Epithelial cell of proximal tubule (primary cell): ENCODE measurements at places on chromosomes 1 and 21.

- no peak for DNase-seq
Measured at GRCh38 chr1:8866173-8866791, 12.2 kb downstream of the ENO1 start.

DNA sequence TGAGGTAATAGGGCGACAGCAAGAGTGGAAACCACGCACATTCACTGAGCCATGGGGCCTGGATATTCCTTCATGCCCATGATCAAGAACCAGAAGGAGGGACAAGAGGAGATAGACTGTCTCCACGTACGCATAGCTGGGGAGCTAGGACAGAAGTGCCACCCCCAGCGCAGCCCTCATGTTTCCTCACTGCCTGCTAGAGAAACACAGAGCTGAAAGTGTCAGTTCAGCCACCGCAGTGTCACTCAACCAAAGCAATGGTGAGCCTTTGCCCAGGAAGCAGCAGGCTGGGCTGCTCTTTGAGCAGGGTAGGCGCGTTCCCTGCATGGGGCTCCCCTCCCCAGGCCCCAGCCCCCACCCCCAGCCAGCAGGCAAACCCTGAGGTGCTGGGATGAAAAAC lies 68.5 kb downstream of the STUM start:
- DNase-seq: no peak

DNA sequence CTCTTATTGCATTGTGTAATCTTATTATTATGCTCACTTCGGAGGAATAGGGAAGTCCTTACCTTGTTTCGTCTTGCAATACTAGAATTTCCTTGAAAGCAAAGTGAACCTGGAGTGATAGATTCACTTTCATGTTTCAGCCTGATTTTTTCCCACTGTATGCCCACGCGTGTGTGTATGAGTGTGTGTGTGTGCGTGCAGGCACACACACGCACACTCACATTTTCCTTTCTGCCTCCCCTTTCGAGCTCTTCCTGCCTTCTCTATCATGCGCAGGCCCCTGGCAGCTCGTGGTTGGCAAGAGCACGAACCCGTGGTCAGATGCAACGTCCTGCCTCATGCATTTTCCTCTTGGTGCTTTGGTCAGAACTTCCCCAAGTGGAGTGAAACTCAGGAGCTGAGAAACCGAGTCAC lies at the start of gene GCSAML:
Gene GCSAML (plus strand): TSS at position 366 of the 414 bp plus-strand sequence. CDS start 58 bp downstream, outside the sequence.
- DNase-seq: no peak

GRCh38 chr1:185843297-185843869 lies 109.2 kb downstream of the HMCN1 start:
- DNase-seq: no peak

GRCh38 chr1:44220001-44220751 lies 6.9 kb downstream of the DMAP1 start:
- no peak for DNase-seq

DNA sequence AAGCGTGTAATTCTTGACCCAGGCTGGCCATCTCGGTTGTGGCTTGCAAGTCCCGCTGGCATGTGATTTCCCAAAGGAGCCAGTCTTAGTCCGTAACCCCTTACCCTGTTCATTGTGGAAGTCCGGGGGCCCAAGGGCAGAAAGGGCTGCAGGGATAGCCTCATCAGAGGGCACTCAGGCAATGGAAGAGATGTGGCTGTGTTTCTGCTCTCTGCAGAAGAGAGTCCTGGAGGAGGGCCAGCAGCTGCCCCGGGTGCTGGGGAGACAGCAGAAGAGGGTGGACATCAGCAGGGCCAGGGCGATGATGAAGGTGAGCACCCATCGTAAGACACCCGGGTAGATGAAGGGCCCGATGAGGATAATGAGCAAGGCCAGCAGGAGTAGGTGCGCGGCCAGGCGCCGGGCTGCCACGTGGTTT lies 830 bp downstream of the RNF186 start:
- no peak for DNase-seq

DNA sequence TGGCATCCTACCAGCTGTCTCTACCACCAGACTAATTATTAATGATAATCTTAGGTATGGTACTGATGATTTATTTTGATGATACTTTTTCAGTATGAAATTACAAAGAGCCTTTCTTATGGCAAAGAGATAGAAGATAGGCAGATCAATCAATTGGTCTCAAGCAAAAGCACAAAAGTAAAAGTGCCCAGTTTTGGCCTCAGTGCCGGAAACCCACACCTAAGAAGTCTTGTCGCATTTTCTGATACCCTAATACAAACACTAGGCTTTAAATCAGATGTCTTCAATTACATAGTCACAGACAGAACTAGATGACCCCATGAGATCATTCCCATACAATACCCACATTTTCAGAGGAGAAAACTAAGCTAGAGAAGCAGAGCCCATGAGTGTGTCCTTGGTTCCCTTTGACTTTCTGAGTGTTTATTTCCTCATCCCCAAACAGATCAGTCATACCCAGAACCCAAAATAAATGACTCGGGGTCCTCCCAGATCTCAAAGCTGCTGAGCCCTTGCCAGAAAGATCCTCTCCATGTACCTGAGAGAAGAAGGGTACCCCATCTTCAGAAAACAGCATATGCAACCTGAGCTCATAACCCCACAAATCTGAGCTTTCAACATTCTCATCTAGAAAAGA lies 7.7 kb downstream of the ITPKB start:
- no peak for DNase-seq

DNA sequence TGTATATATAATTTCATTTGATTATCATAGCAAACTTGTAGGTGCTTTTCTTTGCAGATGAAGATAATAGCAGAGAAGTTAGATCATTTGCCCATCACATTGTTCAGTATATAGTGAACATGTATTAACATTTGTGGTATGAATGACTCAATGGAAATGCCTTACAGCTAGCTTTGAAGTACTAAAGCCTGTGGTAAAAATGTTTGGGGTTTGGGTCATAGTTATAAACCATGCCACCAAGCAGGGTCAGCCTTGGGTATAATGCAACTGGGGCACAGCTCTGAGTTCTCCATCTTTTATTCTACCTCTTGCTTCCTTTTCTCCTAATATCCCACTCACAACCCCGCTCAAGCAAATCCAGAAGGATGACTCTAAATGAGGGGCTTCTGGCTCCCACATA lies 141.6 kb downstream of the KCNT2 start:
- peak; percentile 72 for DNase-seq

- no peak for DNase-seq
Measured at GRCh38 chr1:198577444-198577843, 37.0 kb upstream of the ATP6V1G3 start.

GRCh38 chr1:155219592-155220031 lies 11.1 kb downstream of the MTX1 start:
- DNase-seq: no peak

DNA sequence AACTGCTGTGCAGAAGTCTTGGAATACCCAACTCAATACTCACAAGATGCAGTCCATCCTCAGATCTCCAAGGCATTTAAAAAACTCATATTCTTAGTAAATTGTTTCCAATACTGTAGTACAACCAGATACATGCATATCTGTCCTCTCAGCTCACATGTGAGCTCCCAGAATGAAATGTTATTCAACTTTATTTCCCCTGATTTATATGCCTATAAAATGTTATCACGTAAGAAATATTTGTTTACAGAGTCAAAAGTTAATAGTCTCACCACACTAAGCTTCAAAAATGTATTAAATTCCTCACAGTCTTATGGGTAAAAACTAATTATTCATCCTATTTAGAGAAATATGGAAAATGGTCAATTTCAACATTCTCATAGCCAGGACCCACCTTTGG lies 56.6 kb downstream of the LTN1 start:
- DNase-seq: no peak

GRCh38 chr1:19596065-19596713 lies 47.9 kb upstream of the NBL1 start:
- no peak for DNase-seq

DNA sequence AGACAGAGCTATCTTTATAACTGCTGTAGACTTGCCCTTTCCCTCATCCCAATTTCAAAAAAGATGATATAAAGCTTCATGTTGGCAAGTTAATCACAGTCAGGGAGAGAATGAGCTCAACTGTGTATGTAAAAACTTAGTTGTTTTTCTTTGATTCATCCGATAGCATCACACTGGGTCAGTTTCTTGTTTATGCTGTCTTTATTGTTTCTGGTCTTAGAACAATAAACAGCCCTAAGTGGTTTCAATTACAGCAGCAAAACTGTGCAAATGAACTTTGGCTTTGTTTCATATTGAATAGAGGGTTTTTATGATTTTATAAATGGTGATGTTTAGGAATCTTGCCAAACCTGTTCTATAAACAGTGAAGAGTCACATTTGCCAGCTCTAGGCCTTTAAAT lies 423.8 kb upstream of the CXADR start:
- no peak for DNase-seq

DNA sequence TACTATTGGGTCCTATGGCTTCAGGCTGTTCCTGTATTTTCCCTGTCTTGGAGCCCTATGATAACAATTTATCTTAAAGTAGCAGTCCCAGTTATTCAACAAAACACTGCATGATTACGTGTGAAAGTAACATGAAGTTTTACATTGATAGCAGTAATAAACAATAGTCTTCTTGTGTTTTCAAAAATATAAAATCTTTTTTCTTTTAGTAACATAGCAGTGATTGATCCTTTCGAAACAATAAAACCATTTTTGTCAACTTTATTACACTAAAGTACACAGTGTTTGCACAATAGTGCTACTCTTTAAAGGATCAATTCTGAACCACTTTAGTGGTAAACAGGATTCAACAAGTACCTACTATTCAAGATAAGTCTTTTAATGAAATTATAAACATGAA lies 90.6 kb downstream of the GPATCH2 start:
- no peak for DNase-seq

GRCh38 chr1:199123615-199124014 lies 484.8 kb downstream of the PTPRC start:
- no peak for DNase-seq

DNA sequence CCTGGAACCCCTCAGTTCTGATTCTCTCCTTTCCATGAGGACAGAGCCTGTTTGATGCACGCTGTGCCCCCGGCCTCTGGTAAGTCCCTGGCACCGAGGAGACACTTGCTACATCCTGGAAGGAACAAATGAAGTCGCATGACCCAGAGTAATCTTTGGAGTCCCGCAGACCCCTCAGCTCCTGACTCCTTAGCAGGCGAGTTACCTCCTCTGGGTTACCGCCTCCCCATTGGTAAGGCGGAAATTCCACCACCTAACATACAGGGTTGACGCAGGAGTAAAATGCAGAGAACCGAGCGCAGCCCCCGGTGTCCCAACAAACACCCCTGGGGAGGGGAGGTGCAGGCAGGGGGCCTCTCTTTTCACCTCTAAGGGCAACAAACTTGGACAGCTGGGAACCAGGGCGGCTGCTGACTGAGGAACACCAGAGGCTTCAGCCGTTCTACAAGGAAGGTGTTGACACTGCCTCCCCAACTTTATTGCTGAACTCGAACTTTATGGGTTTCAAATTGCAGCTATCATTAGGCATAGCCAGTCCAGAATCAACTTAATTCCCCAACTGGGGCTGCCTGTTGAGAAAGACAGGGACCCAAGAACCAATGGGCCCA lies 115.3 kb upstream of the IFFO2 start:
- no peak for DNase-seq

- no peak for DNase-seq
Measured at GRCh38 chr21:44831227-44831860, 13.5 kb upstream of the SUMO3 start.

GRCh38 chr1:85396194-85396593 lies 68.8 kb downstream of the DDAH1 start:
- no peak for DNase-seq

GRCh38 chr1:239844833-239845232 lies 246.8 kb upstream of the FMN2 start:
- no peak for DNase-seq

DNA sequence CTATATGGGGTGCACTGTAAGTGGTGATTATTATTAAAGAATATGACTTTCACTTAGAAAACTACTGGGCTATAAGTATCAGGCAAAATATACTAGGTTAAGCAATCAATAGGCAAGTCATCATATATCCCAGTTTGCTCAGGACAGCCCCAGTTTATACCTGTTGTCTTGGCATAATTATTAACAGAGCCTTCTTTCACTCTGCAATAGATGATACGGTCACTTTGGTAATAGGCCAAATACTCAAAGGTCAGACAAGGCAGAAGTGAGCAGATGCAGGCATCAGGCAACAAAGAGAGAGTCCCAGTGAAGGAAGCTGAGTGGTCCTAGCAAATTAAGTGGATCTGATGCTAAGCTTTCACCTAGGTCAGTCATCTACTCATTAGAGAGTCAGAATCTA lies 599.9 kb downstream of the LMO4 start:
- no peak for DNase-seq

GRCh38 chr1:25760871-25761270 lies 39.1 kb upstream of the SELENON start:
- DNase-seq: no peak

DNA sequence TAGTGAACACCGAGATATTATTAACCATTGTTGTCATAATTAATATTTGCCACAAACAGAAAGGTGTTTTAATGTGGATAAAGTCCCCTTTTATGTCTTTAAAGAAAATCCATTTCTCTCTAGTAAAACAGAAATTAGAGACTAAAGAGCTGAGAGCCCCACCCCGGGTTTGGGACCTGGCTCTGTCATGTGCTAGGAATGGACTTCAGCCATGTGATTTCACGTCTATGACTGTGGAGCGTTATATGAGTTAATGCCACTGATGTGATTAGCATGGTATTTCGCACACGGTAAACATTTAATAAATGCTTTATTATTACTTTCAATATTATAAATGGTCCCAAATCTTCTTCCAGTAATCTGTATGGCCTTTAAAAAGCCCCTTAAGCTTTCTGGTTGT lies 205.0 kb upstream of the NFIA start:
- no peak for DNase-seq

DNA sequence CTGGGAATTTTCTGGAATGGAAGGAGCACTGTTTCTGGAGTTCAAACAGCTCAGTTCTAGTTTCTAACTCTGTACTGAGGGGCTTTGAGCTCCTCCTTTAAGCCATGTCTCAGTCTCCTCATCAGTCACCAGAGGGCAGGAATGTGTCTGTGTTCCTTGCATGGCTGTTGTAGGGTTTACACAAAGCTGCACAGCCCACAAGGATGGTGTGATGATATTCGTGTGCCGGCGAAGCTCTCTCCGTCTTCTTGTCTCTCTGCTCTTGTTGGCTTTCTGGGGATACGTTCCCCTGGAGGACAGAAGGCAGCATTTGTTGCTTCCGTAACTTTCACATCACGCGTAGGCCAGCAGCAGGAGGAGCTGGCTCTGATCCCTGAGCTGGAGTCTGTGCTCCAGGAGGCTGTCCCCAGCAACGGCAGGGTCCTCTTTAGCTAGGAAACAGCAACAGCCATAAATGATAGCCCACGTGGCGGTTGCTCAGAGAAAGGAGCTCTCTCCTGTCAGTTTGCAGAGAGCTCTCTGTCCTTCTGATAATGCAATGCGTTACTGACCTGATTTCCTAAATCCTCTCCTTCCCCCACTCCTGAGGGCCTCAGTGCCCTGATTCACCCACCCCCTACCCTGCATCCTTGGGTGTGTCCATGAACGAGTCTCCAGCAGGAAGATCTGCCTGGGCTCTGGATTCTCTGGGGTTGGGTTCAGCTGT lies 189.2 kb upstream of the VAMP3 start:
- DNase-seq: no peak

- DNase-seq: no peak
Measured at GRCh38 chr1:159581422-159581821, 6.2 kb upstream of the APCS start.
